Activated CD4-positive, alpha-beta T cell treated with anti-CD3 and anti-CD28 coated beads for 36 hours (primary cell): ENCODE measurements at places on chromosomes 5 and 9. TPM values are rescaled to one million over a fixed set of nuclear protein-coding genes. Genes with fewer than 3 reads are reported as not detected.

DNA sequence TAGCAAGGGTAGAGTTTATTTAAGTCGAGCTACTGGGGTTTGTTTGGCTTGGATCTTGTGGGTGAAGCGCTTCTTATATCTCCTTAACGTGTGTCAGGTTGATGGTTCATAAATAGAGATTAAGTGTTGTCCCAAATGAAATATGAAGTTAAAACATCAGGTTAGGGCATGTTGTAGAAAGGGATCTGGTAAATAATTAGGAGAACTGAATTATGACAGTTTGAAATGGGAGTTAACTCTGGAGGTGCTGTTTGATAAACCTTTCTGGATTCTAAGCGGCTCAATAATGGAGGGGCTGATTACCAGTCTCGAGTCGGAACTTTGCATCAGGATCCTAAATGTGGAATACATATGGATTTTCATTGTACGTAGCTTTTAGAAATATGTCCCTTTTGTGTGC, 717.0 kb upstream of the WWC1 start:
- no peak for DNase-seq

DNA sequence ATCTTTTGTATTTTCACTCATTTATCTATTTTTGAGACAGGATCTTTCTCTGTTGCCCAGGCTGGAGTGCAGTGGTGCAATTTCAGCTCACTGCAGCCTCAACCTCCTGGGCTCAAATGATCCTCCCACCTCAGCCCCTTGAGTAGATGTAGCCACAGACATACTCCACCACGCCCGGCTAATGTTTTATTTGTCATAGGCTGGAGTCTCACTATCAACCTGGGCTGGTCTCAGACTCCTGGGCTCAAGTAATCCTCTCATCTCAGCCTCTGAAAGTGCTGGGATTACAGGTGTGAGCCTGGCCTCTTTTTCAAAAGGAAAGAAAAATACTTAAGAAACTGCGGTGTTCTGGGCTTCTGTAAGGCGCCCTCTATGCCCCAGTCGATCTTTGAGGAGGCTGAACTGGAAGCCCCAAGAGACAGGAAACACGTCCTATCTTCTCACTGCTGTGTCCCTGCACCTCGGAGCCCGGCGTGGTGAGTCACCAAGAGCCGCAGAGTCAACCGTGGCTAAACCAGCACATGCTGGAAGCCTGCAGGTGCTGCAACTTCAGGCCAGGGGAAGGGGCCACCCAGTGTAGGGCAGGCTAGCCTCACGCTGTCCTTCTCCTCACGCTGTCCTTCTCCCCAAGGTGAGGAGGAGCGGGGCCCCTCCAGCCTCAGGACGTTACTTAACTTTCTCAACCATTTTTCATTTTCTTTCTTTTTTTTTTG, 15.2 kb upstream of the LHX3 start:
- peak; percentile 52 for DNase-seq

CARTPT gene
- total RNA-seq = not detected

DNA sequence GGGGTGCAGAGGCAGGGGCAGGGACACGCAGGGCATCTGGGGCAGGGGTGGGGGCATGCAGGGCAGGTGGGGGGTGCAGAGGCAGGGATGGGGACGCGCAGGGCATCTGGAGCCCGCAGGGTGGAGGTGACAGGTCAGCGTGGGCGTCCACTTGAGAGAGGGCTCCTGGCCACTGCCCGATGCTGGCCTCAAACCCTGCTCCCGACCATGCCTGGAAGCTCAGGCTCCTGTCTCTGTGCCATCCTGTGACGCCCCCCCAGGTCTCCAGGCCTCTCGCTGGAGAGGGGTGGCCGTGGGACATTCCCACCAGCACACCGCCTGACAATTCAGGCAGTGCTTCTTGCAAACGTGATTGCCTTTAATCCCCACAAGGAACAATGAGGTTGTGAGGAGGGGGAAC, 33.0 kb downstream of the ZDHHC11B start:
- no peak for DNase-seq

DNA sequence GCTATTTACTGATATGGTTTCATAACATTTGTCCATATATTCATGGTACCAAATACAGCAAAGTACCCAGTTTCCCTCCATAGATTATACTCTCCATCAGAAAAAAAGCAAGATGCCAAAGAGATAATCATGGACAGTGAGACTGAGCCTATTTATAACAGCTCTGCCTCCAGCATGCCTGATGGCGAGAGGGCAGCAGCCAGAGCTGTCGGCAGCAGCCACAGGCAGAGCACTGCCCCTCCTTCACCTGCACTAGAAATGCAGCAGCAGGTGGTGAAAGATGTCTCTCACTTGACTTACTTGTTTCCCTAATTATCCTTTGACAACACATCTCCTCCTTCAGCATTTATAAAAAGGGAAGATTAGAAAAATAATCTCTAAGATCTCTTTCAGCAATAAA, 32.4 kb downstream of the CTNNAL1 start:
- DNase-seq = no peak

GRCh38 chr5:73912821-73913271, 286.9 kb downstream of the ARHGEF28 start:
- no peak for DNase-seq

- DNase-seq = no peak
These were observed 58.6 kb downstream of the BARX1 start for GRCh38 chr9:93896496-93897033.

GRCh38 chr5:89028595-89029285, 145.8 kb upstream of the MEF2C start:
- no peak for DNase-seq

DNA sequence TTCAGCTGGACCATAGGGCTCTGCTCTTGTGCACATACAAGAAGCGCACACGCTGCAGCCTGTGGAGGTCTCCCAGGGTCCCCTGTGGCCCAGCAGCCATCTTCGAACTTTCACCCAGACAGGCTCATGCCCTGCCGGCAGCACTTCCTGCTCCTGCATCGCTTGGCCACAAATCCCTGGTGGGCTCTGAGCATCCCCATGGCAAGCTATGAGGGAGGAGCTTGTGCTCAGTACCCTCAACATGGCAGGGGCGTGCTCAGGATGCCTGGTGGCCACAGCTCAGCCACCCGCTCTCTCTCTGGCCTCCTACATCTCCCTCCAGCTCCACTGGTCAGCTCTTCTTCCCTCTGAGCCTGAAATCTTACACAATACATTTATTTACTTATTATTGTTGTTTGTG, 63.7 kb downstream of the IRX2 start:
- DNase-seq = no peak

- peak; percentile 10 for DNase-seq
These were observed 173.7 kb upstream of the SPEF2 start for GRCh38 chr5:35443803-35444595.

GRCh38 chr5:122219436-122220166, 90.3 kb downstream of the ZNF474 start:
- no peak for DNase-seq

PCDHB3 gene
- not detected for total RNA-seq

DNA sequence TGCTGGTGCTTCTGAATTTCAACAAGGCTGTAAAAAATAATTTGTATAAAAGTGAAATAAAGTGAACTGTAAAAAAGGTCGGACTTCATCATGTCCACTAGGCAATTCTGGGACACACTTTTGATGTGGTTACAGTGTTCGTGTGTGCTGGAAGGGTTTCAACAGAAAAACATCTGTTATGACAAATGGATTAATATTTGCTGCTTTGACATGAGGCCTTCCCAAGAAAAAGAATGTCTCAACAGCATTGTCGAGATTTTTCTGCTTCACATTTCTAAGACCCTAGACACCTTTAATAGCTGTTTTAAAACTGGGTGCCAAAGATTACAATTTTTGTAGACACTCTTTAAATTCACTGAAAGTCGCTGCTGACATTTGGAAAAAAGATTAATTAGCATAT, 216.6 kb downstream of the SLC12A2 start:
- DNase-seq = no peak

GRCh38 chr9:87547671-87548081, 50.0 kb downstream of the DAPK1 start:
- no peak for DNase-seq

DNA sequence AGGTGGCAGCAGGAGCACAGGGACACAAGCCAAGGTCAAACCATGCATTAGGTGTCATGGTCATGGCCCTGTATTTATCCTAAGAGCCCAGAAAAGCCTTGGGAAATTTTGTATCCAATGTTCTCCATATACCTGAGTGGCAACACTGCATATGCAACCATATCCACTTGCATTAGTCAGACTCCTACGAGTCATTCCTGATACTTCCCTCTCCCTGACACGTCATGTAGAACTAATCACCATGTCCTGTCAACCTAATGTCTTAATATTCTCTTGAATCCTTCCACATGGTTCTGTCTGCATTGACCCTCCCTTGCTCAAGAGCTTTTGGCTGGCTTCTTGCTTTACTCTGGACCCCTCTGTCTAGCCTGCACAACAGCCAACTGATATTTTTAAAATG, 9.4 kb downstream of the SCGB3A2 start:
- no peak for DNase-seq

DNA sequence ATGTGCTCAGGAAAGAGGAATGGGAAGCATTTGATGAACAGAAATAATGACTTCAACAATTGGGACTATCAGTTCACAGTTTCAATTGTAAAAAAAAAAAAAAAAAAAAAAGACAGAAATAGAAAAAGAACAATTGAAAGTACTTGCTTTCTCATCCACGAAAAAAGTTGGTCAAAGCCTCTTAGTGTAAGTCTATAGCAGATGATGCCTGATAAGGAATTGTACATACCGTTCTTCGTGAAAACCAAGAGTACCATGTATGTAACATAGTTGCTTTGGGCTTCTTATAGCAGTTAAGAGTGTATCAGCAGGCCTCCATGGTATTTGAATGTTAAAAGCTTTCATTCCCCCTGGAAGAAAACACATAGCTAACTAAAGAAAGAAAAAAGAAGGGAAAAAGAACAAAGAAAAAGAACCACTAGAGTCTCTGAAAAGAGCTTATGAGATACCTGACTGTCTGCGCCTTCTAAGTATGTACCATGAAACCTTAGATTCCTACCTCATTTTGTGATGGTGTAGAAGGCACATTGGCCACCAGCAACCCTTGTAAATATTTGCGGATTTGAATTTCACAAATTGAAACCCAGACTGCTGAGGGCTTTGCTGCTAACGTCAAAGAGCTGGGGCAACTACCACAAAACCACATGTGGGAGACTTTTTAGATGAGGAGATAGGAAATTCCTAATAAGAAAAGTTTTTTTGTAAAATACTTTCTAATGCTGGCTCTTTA, 75.2 kb downstream of the TMC1 start:
- no peak for DNase-seq

DNA sequence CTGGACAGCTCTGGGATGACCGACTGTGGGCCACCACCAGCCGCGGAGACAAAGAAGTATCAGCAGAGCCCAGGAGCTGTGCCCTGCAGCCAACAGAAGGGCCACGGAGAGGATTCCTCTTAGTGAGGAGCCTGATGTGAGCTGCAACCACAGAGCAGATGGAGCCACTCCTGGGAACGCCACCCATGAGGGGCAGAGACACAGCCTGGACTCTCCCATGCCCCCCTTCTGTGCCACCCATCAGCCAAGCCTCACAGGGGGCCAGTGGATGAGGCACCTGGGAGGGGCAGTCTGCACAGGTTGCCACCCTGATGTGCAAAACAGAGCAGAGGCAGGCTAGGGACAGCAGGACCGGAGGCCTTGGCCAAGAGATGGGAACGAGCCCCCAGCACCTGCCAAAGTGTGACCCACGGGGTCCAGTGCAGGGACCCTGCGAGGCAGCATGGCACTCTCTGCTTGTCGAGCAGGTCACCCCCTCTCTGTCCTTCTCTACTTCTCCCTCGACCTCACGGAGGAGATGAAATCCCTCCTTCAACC, 380.7 kb upstream of the IRX1 start:
- no peak for DNase-seq

DNA sequence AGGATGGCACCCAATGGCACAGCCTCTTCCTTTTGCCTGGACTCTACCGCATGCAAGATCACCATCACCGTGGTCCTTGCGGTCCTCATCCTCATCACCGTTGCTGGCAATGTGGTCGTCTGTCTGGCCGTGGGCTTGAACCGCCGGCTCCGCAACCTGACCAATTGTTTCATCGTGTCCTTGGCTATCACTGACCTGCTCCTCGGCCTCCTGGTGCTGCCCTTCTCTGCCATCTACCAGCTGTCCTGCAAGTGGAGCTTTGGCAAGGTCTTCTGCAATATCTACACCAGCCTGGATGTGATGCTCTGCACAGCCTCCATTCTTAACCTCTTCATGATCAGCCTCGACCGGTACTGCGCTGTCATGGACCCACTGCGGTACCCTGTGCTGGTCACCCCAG, 25.4 kb downstream of the HRH2 start:
- no peak for DNase-seq

GRCh38 chr5:158777647-158778350, 321.9 kb downstream of the EBF1 start:
- no peak for DNase-seq

CDH9 gene
- not detected for total RNA-seq

TMEM171 gene
- total RNA-seq = not detected

SLC46A2 gene
- not detected for total RNA-seq

- no peak for DNase-seq
These were observed 39.7 kb upstream of the ANKDD1B start for GRCh38 chr5:75571547-75571946.

WNK2 gene
- total RNA-seq = 4.6 TPM

DNA sequence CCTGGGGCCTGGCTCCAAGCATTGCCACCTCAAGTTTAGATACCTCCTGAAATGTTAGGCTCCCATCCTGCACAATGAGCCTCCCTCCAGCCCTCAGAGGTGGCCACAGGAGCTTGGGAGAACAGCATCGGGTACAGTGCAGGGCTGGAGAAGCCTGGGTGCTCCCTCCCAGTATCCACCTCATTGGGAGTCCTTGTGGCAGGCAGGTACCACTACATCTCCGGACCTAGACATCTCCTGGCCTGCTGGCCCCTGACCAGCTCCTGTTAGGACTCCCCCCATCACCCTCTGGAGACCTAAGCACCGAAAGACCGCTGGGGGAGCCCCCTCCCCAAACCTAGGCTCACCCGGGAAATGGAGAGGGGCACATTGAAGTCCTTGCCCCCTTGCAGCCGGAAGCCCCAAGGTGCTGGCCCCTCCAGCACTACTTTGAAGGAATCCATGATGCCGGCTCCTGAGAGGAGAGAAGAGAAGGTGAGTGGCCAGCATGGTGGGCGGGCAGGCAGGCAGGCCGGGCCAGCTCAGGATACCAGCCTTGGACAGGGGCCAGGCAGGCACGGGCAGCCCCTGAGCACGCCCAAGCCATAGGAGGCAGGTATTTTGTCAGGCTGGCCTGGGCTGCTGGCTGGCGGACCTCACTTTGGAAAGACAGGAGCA, 1.2 kb downstream of the PDLIM7 start:
- DNase-seq = peak; percentile 43

LSM11 gene
- total RNA-seq = 8.0 TPM

DNA sequence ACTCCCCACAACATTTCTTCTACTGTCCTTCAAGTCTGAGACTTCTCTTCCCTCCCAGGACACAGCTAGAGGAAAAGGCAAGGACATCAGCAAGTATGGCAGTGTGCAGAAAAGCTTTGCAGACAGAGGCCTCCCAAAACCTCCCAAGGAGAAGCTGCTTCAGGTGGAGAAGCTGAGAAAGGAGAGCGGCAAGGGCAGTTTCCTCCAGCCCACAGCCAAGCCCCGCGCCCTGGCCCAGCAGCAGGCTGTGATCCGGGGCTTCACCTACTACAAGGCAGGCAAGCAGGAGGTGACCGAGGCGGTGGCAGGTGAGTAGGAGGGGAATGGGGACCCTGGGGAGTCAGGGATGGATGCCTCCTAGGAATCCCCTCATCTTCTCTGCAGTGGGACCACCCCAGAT, 24.4 kb downstream of the OLFML2A start:
- DNase-seq = no peak
